Heart left ventricle (tissue), 16 donors: ENCODE measurements at places on chromosomes 13 and 19. TPM values are rescaled to one million over a fixed set of nuclear protein-coding genes. Genes with fewer than 3 reads are reported as not detected.

DNA sequence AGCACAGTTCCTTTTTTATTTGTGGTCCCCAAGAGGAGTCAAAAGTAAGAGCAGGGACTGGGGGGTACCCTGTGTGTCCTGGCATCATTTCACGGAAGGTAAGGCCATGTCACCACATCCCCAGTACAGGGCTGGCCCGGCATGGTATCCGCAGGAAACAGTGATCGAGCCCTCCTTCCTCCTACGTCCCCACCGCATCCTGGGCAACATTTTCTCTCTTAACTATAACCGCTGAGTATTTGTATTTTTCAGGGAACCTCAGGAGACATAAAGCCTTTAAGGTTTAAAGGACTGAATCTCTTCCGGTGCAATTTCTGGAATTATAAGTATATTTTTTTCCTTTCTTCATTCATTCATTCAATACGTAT is 13.6 kb upstream of the LATS2 start:
- H3K27me3 ChIP-seq = no peaks in the 10 kb centered on the region
- H3K4me3 ChIP-seq = peak overlapping the region; percentile 58
- no peaks in the 10 kb centered on the region for H3K36me3 ChIP-seq
- H3K4me1 ChIP-seq = peaks cover 20% of the 10 kb centered on the region

DNA sequence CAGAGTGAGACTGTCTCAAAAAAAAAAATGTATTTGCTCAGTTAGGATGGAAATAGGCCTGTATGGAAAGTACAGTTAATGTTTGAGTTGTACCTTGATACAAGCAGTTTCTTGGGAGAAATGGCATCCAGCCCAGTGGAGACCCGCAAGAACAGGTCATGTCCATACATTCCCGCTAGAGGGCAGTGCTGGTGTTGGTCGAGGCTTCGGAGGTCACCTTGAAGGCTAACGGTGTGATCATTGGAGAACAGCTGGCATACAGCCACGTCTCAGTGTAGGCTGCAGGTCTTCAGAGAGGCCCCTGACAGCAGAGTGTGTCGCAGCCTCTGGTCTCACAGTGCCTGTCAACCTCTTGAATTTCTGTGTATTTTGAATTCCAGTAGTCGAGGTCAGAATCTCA is 7.5 kb downstream of the ZNF610 start:
- peak; percentile 65 for DNase-seq
- no peak overlapping the region for H3K4me3 ChIP-seq
- H3K27me3 ChIP-seq = no peaks in the 10 kb centered on the region
- no peak overlapping the region for H3K27ac ChIP-seq
- no peaks in the 10 kb centered on the region for H3K4me1 ChIP-seq

- no peak for DNase-seq
- H3K4me3 ChIP-seq = no peak overlapping the region
- H3K27ac ChIP-seq = no peak overlapping the region
- no peaks in the 10 kb centered on the region for H3K27me3 ChIP-seq
These were observed 21.7 kb downstream of the PHF11 start for GRCh38 chr13:49517461-49517860.

GRCh38 chr19:2277138-2277537 is 4.8 kb downstream of the PEAK3 start:
- no peaks in the 10 kb centered on the region for H3K27me3 ChIP-seq
- DNase-seq = no peak
- no peak overlapping the region for H3K27ac ChIP-seq
- H3K36me3 ChIP-seq = peaks cover 21% of the 10 kb centered on the region
- H3K4me1 ChIP-seq = peaks cover 29% of the 10 kb centered on the region

DNA sequence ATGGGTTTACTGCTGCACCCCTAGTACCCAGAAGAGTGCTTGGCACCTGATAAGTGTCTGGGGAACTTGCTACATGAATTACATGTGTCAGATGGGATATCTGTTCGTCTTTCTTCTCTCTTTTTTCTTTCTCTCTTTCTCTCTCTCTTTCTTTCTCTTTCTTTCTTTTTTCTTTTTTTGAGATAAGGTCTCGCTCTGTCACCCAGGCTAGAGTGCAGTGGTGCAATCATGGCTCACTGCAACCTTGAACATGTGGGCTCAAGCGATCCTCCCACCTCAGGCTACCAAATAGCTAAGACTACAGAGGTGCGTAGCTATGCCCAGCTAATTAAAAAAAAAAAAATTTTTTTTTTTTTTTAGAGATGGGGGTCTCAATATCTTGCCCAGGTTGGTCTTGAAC is 6.1 kb downstream of the CADM4 start:
- no peaks in the 10 kb centered on the region for H3K27me3 ChIP-seq
- H3K4me1 ChIP-seq = no peaks in the 10 kb centered on the region
- DNase-seq = no peak
- H3K4me3 ChIP-seq = no peak overlapping the region
- H3K27ac ChIP-seq = no peak overlapping the region

- no peak overlapping the region for H3K27ac ChIP-seq
- no peak for DNase-seq
- no peaks in the 10 kb centered on the region for H3K27me3 ChIP-seq
- H3K4me3 ChIP-seq = no peak overlapping the region
- H3K36me3 ChIP-seq = no peaks in the 10 kb centered on the region
These were observed 267.6 kb downstream of the PCDH17 start for GRCh38 chr13:57899096-57899495.

- no peaks in the 10 kb centered on the region for H3K4me1 ChIP-seq
- DNase-seq = no peak
- H3K4me3 ChIP-seq = no peak overlapping the region
- no peaks in the 10 kb centered on the region for H3K36me3 ChIP-seq
- H3K27me3 ChIP-seq = no peaks in the 10 kb centered on the region
These were observed 62.5 kb downstream of the RFX2 start for GRCh38 chr19:6047741-6048251.

GRCh38 chr19:50890422-50891252 is 17.4 kb downstream of the KLK2 start:
- no peak for DNase-seq
- no peak overlapping the region for H3K4me3 ChIP-seq
- no peaks in the 10 kb centered on the region for H3K36me3 ChIP-seq
- H3K27ac ChIP-seq = no peak overlapping the region

DNA sequence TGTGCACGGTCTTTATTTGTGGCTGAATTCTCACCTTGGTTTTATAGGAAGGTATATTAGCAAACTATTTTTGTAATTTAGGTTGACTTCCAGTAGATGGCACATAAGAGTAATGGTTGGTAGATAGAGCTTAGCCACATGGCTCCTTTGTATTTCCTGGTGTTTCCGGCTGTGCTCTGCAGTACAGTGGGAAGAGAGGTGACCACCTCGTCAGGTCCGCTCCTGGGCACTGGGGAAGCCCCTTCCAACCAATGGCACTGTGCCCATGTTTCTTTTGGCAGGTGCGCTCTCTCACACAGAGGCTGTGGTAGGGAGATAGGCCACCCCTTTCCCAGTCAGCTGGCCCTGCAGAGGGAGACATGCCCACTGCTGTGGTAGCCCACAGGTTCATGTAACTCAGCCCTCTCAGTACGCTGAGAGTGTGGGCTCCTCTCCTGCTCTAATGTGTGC is 74.3 kb upstream of the ATP12A start:
- H3K27me3 ChIP-seq = no peaks in the 10 kb centered on the region
- no peak for DNase-seq
- no peaks in the 10 kb centered on the region for H3K4me1 ChIP-seq
- H3K36me3 ChIP-seq = no peaks in the 10 kb centered on the region
- no peak overlapping the region for H3K4me3 ChIP-seq

GRCh38 chr19:55651236-55651635 is 3.2 kb downstream of the CCDC106 start:
- H3K4me3 ChIP-seq = no peak overlapping the region
- H3K36me3 ChIP-seq = no peaks in the 10 kb centered on the region
- H3K27ac ChIP-seq = no peak overlapping the region
- H3K27me3 ChIP-seq = no peaks in the 10 kb centered on the region
- H3K4me1 ChIP-seq = peaks cover 23% of the 10 kb centered on the region

DNA sequence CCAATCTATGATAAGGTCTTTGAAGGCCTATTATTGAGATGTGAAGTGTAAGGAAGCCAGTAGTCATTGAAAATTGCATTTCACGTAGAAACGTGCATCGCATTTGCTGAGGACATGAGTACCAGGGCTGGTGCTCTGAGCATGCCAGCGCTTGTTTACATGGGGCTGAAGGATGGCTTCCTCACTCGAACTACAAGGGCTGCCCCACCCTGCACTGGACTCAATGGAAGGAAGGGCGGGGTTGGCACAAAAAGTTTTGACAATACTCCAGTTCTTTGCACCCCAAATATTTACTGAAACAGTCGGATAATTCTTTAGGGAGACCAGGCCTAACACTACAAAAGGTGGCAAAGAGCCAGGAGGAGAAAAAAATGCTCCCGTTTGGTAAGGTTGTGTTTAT is 28.9 kb upstream of the MED4 start:
- H3K27me3 ChIP-seq = no peaks in the 10 kb centered on the region
- H3K4me1 ChIP-seq = peaks cover 56% of the 10 kb centered on the region
- H3K27ac ChIP-seq = peak overlapping the region; percentile 93
- no peak overlapping the region for H3K4me3 ChIP-seq
- H3K36me3 ChIP-seq = no peaks in the 10 kb centered on the region

GRCh38 chr19:14515501-14516047 is 2.6 kb downstream of the DNAJB1 start:
- H3K27ac ChIP-seq = no peak overlapping the region
- no peaks in the 10 kb centered on the region for H3K27me3 ChIP-seq
- H3K36me3 ChIP-seq = peaks cover 24% of the 10 kb centered on the region
- H3K4me1 ChIP-seq = peaks cover 53% of the 10 kb centered on the region
- H3K4me3 ChIP-seq = no peak overlapping the region

DNA sequence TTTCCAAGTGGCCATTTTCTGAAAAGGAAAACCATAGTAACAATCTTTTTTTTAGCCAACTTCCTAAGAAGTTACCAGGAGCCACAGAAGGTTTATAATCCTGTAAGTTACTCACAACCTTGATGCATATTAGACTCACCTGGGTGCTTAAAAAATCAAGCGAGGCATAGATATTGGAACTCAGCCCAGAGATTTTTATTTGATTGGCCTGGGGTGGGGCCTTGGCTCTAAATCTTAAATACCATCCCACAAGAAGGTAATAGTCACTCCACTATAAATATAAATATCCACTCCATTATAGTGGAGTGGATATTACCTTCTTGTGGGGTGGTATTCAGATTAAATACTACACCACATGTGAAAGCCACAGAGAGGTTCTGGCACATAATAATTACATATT is 429.6 kb downstream of the RFC3 start:
- H3K27ac ChIP-seq = no peak overlapping the region
- H3K27me3 ChIP-seq = no peaks in the 10 kb centered on the region
- no peak for DNase-seq
- H3K36me3 ChIP-seq = no peaks in the 10 kb centered on the region
- H3K4me1 ChIP-seq = no peaks in the 10 kb centered on the region

DNA sequence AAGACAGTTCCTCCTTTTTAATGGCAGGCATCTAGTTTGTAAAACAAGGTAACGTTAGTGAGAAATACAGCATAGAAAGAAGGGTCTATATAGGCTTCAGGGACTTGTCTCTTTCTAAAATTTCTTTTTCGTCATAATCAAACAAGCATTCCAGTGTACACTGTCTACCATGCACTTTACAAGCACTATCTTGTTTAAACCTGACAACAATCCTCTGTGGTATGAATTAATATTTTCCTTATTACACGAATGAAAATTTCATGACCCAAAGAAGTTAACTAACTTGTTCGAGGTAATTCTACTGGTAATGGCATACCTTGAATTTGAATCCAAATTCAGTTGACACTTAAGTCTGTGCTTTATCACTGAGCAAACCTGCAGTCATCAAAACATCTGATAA is 399.7 kb upstream of the NBEA start:
- DNase-seq = no peak
- H3K27ac ChIP-seq = no peak overlapping the region
- no peaks in the 10 kb centered on the region for H3K27me3 ChIP-seq
- no peaks in the 10 kb centered on the region for H3K36me3 ChIP-seq

DNA sequence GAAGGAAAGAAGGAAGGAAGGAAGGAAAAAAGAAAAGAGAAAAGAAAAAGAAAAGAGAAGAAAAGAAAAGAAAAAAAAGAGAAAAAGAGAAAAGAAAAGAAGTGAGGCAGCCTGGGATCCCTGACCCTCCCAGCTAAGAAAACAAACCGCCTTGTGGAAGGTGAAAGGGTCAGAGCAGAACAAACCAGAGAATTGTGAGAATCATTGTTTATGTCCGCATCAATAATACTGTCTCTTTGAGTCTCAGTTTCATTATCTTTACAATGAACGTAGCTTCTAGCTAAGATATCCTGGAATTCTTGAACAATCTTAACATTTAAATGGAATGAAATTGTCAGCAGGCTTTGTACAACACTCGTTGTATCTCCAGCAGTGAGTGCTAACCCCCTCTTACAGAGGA is 66.4 kb upstream of the SERP2 start:
- no peak for DNase-seq
- no peaks in the 10 kb centered on the region for H3K36me3 ChIP-seq
- no peak overlapping the region for H3K4me3 ChIP-seq
- no peaks in the 10 kb centered on the region for H3K27me3 ChIP-seq

The PNMA8B gene
- total RNA-seq = 1.1 TPM

The MYPOP gene
- total RNA-seq = 10.6 TPM

The CNN1 gene
- 71.7 TPM for total RNA-seq

The FGF22 gene
- not detected for total RNA-seq
